AG20443 (cell line): ENCODE measurements at places on chromosomes 11 and 22.

DNA sequence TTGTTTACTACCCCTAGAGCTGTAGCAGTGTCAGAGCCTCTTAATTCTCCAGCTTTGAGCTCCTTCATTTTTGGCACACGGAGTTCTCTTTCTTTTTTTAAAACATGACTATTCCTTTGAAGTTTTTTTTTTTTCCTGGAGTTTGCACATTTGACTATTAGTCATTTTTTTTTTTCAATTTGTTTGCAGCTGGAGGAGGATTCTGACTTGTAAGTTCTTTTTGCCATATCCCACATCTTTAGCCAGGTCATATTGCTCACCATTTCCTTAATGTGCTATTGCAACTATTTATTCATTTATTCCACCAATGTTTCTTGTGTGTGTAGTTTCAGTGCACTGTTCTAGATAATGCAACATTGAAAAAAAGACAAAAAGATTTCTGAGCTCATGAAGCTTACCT lies 166.3 kb upstream of the ARHGAP20 start:
- DNase-seq: no peak

- DNase-seq: peak; percentile 93
Measured at GRCh38 chr22:24845041-24845898, 39.3 kb downstream of the SGSM1 start.

DNA sequence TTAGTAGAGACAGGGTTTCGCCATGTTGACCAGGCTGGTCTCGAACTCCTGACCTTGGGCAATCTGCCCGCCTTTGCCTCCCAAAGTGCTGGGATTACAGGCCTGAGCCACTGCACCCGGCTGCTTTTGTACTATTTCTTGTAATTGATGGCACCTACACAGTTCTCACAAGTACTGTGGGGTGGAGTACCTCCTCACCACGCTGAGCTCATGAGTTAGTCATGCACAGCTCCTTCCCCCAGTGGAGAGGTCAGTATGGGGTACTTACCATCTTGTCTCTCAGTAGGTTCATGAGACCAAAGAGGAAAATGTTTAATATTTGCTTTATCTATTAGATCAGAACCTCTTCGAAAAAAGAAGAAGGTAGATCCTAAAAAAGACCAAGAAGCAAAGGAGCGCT lies 2.1 kb downstream of the MRPL40 start:
- no peak for DNase-seq

DNA sequence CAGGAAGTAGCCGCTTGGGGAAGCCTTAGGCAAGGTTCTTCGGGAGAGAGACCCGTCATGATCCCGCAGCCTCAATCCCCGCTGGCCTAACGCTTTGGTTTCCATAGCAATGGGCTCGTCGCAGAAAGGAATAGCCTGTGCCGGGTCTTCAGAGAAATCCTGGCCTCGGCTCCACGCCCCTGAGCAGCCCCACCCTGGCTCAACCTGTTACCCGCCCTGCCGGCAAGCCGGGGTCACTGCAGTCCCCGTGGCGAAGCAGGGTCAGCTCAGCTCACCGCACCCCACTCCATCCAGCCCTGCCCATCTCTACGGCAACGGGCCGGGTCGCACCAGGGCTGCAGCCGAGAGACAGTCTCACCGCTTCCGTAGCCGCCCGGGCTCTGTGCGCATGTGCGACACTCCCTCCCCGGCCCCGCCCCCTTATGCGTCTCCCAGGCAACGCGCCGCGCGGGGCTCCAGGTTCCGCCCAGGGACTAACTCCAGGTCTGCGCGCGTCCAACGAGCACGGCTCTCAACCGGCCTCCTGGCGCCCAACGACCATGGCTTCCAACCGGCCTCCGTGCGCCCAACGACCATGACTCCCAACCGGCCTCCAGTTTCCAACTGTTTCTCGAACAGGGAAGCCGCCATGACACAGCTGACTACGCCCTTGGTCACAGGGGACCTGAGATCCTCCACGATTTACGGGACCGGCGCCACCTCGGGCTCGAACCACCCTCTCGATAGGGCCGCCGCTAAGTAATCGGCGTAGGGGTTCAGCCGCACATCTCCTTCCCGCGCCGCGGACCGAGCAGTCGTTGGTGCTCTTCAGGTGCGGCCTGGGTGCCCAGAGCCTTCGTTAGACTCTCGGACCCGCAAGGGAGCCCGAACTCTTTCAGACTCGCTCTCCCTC lies at the start of gene DUSP18:
TSS of gene DUSP18 (minus strand) at position 382 of the 892 bp plus-strand sequence. CDS start 3,872 bp downstream, outside the sequence.
- peak; percentile 100 for DNase-seq

DNA sequence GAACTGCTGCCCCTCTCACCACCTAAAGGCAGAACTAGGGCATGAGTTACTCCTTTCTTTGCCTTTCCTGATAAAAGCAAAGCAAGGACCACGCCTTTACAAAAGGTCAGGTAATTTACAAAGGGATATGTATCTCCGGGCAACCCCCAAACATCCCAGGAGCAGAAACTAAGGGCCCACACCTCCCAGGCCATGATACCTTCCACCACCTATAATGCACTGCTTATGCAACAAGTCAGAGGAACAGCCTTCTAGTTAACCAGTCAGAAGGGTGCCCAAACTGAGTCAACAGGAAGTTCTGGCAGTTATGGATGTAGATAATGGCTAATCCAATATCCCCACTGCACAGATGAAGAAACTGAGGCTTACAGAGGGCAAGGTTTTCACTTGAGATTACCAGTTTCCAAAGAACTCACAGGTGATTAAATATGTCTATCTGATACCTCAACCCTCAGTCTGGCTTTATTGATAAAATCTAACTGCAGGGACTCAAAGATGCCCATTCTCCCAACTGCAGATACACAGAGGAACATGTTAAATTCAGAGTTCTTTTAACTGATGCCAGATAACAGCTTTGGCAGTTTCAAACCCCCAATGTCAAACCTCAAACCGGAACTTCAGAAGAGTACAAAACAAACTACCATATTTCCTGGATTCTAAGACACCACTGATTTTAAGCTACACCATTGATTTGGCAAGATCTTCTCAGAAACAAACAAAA lies 16.8 kb upstream of the CASTOR1 start:
- no peak for DNase-seq

DNA sequence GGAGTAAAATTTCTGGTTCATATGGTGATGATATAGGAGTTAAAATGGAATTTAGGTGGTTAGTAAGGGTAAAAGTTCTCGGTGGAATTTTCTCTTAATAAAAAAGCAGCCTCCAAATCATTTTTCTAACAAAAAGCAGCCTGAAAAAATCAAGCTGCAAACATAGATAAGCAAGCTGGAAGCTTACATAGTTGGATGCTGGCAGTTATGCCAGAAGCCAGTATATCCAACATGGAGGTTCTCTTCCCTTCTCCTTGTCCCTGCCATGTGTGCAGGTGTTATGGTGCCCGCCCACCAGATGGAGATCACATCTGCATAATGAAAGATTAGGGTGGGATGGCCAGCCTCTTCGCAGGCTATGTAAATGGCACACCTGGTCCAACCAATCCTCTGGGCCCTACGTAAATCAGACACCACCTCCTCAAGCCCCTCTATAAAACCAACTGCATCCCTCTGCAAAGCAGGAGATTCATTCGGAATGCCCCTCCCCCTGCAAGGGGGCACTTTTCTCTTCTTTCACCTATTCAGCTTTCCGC lies 22.4 kb downstream of the PIWIL3 start:
- DNase-seq: no peak

GRCh38 chr11:118002010-118002540 lies 15.9 kb downstream of the IL10RA start:
- DNase-seq: no peak

GRCh38 chr11:130118636-130119387 lies 40.8 kb upstream of the ST14 start:
- no peak for DNase-seq

DNA sequence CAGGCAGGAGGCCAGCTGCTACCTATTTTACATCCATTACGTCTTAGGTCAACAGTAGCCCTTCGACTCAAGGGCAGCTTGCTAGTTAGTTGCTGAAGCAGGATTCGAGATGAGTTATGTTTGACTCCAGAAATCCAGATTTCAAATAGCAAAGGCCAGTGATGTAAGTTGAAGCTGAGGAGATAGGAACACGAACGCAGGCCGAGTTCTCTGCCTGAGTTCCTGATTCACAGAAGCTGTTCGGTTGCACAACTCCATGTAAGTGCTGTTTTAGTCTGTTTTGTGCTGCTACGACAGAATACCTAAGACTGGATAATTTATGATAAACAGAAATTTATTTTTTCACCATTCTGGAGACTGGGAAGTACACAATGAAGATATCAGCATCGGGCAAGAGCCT lies 111.2 kb downstream of the SLC1A2 start:
- no peak for DNase-seq
